Stromal cell of bone marrow (primary cell): ENCODE measurements at places on chromosomes 11 and 22.

DNA sequence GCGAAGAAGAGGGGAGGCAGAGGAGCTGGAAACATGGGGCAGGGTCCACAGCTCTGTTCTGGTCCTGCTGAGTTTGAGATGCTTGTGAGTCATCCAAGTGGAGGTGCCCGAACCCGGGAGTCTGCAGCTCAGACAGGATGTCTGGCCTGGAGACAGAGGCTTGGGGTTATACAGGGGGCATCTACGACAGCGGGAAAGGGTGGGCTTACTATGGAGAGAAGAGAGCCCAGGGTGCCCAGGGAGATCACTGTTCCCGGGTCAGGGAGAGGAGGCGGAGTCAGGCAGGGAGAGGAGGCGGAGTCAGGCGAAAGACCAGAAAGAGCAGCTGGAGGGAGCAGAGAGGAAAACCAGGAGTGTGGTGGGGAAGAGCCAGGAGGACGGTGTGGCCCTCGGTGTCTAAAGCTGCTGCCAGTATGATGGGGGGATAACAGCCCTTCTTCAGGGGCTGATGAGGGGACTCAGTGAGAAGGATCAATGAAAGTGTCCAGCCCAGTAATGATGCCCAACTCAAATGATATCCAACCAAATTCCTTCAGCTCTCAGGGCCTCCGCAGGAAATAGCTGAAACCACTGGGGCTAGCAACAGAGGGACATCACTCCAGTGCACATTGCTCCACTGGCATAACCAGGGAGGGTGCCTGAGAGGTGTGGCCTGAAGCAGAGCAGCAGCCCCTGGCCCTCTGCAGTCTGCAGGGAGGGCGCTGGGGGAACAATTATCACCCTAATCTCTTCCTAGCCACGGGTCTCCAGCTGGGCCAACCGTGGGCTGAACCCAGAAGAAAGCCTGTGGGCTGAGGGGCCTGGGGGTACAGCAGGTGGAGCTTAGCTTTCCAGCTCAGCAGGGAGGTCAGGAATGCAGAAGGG is 2.6 kb upstream of the LTBP3 start:
- no peak for DNase-seq

- DNase-seq = no peak
Measured at GRCh38 chr22:40415531-40416266, 45.3 kb downstream of the SGSM3 start.

- no peak for DNase-seq
Measured at GRCh38 chr11:12219757-12220156, 109.4 kb downstream of the MICAL2 start.

DNA sequence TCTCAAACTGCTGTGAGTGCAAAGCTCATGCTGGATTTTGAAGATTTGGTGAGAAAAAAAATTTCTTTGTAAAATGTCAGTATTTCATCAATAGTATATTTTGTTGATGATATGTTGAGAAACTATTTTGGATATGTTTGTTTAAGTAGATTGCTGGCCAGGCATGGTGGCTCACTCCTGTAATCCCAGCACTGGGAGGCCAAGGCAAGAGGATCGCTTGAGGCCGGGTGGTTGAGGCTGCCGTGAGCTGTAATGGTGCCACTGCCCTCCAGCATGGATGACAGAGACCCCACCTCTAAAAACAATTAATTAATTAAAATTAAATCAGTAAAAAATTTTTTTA is 6.9 kb upstream of the IFITM3 start:
- DNase-seq = no peak

DNA sequence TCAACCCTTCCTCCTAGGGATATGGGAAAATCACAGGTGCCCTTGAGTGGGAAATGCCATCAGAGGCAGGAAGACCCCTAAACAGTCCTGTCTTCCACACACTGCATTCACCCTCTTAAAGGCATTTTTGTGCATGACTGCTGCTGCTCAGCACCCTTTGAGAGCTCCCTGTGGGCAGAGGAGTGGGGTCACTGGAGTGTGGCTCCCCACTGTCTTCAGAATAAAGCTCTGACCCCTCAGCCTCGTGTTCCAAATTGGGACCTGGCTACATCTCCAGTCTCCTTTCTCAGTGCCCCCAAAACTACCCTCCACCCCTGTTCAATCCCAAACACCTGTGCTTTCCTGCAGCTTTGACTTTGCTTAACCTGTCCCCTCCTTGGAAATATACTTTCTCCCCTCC is 46.6 kb downstream of the CHRDL2 start:
- DNase-seq = no peak

DNA sequence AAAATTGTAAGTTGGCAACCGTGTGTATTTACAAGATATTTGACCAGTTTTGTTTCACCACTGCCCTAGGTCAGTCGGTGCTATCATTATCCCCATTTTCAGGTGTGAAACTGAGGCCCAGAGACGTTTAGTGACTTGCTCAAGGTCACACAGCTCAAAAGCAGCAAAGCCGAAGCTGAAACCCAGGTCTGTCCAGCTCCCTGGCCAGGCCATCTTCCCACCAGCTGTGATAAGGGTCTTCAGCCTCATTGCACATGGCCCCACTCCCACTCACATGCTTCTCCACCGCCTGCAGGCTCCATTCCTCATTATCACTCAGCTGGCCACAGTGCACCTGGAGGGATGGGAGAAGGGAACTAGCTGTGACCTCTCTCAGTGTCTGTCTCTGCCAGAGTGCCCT is 83.2 kb downstream of the PDE2A start:
- DNase-seq = no peak

- no peak for DNase-seq
Measured at GRCh38 chr11:83061883-83062282, 9.8 kb downstream of the RAB30 start.

- DNase-seq = no peak
Measured at GRCh38 chr11:115345361-115345760, 158.9 kb downstream of the CADM1 start.

DNA sequence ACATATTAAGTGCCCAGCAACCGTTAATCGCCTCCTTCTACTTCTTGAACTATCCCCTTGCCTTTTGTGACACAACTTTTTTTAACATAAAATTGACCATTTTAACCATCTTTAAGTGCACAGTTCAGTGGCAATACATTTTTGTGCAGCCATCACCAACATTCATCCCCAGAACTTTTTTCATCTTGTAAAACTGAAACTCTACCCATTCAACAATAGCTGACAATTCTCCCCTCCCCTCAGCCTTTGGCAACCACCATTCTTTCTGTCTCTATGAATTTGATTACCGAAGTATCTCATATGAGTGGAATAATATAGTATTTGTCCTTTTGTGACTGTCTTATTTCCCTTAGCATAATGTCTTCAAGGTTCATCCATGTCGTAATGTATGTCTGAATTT is 66.0 kb downstream of the MICAL2 start:
- DNase-seq = no peak

DNA sequence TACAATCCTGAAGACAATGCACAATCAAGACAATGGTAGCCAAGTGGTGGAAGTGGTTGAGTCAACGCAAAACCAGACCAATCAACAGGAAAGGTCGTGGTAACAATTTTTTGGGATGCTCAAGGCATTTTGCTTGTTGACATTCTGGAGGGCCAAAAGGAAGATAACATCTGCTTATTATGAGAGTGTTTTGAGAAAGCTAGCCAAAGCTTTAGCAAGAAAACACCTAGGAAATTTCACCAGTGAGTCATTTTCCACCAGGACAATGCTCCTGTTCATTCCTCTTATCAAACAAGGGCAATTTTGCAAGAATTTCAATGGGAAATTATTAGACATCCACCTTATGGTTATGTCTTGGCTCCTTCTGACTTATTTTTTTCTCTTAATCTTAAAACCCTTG is 1932.2 kb upstream of the RAG2 start:
- no peak for DNase-seq

DNA sequence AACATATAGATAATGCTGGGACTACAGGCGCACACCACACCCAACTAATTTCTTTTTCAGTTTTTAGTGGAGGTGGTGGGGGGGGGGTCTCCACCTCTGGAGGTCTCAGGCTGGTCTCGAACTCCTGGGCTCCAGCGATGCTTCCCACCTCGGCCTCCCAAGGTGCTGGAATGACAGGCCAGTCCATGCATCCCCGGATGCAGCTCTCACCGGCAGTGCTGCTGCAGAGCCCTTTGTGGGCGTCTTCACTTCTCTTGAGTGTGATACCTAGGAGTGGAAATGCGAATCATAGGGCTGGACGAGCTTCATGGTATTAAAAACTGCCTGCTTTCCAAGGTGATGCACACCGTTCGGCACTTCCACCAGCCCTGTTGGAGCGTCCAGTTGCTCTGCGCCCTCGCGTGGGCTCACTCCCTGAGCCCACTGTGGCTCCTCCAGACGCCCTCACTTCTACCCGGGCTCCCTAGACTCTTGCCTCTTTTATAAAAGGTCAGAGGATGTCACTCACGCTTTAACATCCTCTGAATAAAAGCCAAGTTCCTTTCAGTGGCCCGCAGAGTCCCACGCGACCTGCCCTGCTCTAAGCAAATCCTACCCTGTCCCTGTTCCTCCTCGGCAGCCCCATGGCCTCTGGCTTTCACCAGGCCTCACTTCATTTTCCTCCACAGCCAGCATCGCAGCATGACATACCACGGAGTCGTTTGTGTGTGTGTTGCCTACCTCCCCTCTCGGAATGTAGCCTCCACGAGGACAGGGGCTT is 837 bp upstream of the BID start:
- DNase-seq = no peak

- peak; percentile 64 for DNase-seq
Measured at GRCh38 chr11:78417888-78418583, 416 bp upstream of the GAB2 start.

- DNase-seq = peak; percentile 8
Measured at GRCh38 chr22:19691721-19692341, 22.5 kb upstream of the SEPTIN5 start.

- no peak for DNase-seq
Measured at GRCh38 chr11:83801799-83802198, 515.6 kb upstream of the CCDC90B start.

DNA sequence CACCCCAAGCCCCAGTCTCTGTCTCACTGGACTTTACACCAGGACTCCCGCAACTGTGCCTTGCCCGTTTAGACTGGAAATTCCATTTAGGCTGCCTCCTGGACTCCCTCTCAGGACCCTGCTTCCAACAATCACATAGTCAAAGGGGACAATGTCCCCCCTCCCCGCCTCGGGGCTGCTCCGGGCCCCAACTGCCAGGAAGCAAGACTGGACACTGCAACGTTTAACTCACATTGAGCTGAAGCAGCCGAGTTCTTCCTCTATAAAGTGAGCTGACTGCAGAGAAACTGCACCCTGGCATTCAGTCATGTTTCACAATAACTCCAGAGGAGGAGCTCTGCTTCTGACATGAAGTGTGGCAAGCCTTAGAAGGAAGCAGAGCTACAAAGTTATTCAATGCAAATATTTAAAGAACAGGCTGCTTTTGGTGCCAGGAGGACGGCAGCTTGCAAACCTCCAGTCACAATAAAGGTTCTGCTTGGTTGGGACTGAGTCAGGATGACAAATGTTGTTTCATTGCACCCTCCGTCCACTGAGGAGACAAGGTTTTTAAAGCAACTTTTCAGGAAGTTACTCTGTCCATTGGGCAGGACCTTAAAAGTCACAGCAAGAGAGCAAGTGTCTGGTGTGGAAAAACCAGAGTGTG is 19.9 kb downstream of the PACSIN2 start:
- peak; percentile 86 for DNase-seq

DNA sequence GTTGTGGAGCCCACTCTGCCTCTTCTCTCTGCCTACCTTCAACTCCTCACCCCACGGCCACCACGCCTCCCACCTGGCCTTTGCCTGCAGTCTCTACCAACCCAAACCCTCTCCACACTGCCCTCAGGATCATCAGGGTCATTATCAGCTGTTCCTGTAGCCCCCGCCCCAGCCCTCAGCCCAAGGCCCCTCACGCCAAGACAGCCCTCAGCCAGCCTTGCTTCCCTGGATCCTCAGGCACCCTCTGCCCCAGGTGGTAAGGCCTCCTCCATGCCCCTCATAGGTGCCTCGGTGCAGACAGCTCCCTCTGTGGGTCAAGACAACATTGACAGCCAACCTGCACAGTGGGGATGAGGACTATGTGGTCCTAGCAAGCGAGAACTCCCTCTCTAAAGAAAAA is 1.7 kb downstream of the SBF1 start:
- DNase-seq = no peak
